Transverse colon (tissue), 4 donors: ENCODE measurements at places on chromosomes 12 and 14.

DNA sequence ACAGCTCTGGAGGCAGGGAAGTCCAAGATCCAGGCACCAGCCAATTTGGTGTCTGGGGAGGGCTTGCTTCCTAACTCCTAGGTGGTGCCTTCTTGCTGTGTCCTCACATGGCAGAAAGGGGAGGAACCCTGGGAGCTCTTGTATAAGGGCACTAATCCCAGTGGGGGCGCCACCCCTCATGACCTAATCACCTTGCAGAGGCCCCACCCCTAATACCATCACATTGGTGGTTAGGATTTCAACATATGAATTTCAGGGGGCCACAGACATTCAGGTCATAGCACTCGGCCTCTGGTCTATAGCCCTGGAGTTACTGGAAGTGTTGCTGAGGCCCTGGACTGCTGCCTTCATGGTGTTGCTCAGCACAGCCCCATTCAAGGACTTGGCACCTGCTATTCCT, 14.6 kb downstream of the PSMD9 start:
- no peak for DNase-seq

GRCh38 chr12:124496584-124496983, 70.8 kb downstream of the NCOR2 start:
- DNase-seq = no peak

- DNase-seq = no peak
Observed at GRCh38 chr12:121804417-121805111, 755 bp downstream of the SETD1B start.

DNA sequence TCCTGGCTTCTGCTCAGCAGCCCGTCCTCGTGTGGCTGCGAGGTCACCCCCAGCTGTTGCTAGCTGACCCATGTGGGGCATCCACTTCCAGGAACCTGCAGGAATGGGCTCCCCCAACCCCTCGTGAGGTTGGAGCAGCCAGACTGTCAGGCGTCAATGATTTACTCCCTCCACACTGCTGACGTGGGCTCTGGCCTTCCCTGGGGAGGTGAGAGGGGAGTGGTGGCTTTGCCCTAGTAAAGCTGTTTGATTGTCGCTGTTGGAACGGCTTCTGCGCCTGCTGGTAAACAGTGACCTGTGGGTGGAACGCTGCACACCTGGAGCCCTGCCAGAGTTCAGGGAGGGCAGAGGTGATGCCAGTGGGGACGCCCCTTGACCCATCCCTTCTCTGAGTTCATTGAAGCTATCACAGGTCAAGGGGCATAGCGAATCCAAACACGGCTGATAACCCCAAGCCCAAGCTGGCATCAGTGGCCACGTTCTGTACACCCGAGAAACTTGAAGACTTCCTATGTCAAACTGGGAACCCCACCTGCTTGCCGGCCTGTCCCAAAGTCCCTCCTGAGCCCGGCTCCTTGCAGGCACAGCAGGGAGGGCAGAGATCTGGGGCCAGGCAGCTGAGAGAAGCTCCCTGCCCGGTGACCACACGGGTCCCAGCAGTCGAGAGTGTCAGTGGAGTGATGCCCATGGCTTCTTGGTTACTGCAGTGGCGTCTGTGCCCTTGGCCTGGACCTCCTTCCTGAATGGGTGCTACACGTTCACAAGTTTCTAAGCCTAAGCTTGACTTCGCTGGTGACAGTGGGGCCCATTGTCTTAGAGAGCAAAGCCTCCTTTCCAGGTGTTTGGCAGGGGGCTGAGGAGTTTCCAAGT, 2.7 kb downstream of the ASPG start:
- peak; percentile 89 for DNase-seq

DNA sequence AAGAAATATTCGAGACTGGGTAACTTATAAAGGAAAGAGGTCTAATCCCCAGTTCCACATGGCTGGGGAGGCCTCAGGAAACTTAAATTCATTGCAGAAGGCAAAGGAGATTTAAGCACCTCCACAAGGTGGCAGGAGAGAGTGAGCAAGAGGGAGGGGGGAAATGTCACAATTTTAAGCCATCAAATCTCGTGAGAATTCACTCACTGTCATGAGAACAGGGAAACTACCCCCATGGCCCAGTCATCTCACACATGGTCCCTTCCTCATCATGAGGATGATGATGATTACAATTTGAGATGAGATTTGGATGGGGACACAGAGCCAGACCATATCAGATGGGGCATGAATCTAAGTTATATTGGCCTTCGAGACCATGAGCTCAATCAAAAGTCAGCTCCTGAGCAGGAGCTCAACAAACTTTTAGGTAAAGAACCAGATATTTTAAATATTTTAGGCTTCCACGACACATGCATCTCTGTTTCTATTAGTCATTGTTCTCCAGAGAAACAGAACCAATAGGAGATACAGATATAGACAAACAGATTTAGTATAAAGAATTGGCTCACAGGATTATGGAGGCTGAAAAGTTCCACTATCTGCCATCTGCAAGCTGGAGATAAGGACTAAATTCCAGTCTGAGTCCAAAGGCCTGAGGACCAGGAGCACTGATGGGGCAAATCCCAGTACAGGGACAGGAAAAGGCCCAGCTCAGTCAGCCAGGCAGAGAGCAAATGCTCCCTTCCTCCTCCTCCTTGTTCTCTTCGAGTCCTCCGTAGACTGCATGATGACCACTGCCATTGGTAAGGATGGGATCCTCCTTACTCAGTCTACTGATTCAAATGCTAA, 24.9 kb downstream of the DGLUCY start:
- peak; percentile 31 for DNase-seq

DNA sequence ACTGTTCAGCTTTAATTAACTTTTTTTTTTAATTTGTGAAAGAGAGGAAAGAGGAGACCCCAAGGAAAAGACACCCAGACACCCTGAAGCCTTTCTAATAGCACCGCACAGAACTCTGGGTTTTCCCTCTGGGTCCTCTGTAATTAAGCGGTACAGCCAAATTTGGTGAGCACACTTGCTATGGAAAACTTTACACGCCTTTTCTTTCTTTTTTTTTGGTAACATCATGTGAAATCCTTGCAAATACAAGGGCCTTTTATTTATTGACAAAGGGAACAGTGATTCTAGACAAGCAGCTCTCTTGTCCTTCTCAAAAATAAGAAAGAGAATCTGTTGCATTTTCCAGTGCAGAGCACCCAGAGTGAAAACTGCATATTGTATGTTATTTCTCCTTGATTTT, 44.4 kb upstream of the CPM start:
- no peak for DNase-seq

DNA sequence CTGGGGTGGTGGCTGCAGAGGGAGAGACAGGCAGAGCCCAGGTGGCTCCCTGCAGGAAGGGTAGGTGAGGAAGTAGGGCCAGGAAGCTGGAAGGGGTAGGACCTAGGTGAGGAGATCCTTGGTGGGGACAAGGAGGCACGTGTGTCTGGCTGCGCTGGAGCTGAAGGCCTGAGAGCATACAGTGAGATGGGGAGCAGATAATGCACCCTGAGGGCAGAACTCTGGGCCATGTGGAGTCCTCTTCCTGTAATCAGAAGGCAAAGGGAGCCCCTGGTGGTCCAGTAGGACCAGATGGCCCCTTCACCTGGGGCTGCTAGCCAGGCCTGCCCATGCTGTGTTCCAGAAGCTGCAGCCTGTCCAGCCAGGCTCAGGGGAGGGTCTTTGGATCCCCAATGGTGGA, 15.3 kb upstream of the KRT80 start:
- no peak for DNase-seq

DNA sequence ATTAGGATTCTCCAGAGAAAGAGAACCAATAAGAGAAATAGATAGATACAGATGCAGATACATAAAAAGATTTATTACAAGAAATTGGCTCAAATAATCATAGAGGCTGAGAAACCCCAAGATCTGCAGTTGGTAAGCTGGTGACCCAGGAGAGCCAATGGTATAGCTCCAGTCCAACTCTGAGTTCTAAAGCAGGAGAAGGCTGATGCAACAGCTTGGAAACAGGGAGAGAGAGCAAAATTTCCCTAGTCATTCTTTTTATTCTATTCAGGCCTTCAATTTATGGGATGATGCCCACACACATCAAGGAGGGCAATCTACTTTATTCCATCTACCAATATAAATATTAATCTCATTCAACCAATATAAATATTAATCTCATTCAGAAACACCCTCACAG, 218.2 kb downstream of the PRKD1 start:
- DNase-seq = no peak

DNA sequence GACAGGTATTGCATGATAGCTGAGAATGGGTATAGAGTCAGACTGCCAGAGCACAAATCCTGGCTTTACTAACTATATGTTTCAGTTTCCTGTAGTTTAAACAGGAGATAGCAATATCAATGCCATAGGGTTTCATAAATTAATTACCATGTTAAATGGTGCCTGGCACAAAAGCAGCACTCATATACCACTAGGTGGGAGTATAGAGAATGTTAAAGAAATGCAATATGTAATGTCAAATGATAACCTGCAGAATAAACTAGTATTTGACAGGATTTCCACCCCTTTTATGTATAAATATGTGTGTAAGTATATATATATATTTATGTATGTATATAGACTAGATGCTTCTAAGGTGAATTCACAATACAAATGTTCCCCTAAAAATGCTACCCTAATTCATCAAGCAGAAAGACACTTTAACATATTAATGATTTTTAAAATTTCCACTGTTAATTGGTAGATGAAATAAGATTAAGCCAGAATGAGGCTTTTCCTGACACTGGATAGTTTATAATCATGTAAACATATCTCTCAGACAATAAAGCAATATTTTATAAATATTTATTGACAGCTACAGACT, 8.6 kb downstream of the WDR89 start:
- no peak for DNase-seq

- peak; percentile 2 for DNase-seq
Observed at GRCh38 chr14:100774164-100774537, 47.5 kb downstream of the DLK1 start.

- no peak for DNase-seq
Observed at GRCh38 chr12:93419388-93420034, 22.2 kb downstream of the UBE2N start.

GRCh38 chr14:102077382-102077709, 9.5 kb downstream of the HSP90AA1 start:
- DNase-seq = no peak

GRCh38 chr14:75905147-75905904, 76.5 kb downstream of the TGFB3 start:
- DNase-seq = peak; percentile 42

DNA sequence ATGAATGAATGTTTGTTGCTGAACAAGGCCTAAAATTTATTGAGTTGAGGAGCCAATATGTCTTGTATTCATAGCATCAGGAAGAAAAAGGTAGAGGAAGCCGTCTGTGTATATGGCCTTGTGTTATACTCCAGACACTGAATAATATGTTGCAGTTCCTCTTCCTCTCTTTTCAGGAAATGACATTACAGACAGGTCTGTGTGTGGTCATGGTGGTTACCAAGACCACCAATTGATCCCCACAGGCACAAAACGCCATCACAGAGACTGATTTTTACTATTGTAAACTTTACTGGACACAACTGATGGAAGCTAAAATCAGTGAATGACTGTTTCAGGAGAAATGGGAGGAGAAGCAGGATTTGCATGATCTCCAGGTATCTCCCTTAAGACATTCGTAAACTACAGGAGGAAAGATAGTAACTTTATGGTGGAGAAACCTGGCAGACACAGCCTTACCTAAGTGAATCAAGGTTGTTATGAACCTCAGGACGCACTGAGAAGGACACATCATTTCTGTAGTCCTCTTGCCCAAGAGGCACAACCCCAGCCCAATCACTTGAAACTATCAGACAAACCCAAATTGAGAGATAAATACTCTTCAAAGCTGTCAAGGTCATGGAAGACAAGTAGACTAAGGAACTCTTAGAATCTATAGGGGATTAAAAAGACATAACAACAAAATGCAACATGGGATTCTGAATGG, 334.1 kb upstream of the RGS6 start:
- DNase-seq = no peak

- DNase-seq = no peak
Observed at GRCh38 chr12:78746001-78746400, 118.6 kb upstream of the SYT1 start.

DNA sequence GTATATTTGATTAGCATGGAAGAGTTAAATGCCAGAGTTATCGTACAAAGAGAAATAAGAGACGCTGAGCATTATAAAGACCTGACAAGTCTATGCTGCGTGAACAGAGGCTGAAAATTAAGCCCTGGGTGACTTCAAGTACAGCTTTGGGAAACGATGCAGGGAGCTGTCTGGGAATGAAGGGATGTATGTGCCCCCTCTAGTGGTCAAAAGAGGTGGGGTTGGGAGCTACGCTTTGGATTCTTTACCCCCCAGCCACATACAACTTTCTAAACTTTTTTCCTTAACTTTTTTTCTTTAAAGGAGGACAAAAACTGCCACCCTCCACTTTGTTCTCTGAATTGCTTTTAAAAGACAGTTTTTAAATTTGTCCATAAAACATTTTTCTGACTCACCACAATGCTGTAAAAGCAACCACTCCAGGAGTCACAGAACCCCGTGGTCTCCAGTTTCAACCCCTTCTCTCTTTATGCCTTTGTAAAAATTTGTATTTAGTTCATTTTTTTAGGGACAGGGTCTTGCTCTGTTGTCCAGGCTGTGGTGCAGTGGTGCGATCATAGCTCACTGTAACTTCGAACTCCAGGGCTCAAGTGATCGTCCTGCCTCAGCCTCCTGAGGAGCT, 59.4 kb downstream of the ZNF664 start:
- DNase-seq = peak; percentile 22

- no peak for DNase-seq
Observed at GRCh38 chr12:19779395-19780056, 340.2 kb downstream of the AEBP2 start.

DNA sequence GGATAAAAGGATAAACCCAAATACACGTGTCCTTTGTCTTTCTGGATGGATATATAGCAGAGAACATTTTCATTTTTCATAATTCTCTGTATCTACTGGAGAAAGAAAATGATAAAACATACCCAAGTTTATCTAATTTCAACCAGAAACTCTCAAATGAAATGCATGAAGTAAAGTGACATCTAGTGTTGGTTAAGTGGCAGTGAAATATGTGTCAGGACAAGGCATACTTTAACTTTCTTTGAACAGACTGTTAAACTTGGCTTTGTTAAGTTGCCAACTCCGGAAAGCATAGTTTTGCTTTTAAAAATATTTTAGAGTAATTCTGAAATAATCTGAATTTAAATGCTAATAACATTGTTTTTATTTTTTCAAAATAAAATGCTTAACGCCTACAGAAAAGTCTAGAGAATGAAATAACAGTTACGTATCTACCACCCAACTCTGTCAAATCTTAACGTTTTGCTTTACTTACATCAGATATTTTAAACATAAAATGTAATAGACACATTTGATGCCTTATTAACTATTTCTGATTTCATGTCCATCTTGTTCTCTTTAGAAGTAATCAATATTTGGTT, 25.2 kb upstream of the NTN4 start:
- no peak for DNase-seq

DNA sequence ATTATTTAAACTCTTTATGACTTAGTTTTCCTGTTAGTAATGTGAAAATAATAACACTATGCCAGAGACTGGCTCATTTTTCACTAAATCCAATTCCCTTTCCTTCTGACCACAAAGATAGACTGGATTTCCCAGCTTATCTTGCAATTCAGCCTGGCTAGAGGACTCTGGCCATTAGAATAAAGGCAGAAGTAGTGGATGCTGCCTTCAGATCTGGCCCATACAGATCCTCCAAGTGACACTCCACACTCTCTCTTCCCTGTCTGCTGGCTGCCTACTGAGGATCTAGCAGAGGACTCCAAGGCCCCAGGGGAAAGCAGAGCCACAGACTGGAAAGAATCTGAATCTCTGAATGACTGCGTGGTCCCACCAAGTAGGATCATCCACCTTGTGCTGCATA, 188.8 kb upstream of the LMNTD1 start:
- DNase-seq = no peak
